ENCODE measurements at places on chromosomes 12 and 14.

DNA sequence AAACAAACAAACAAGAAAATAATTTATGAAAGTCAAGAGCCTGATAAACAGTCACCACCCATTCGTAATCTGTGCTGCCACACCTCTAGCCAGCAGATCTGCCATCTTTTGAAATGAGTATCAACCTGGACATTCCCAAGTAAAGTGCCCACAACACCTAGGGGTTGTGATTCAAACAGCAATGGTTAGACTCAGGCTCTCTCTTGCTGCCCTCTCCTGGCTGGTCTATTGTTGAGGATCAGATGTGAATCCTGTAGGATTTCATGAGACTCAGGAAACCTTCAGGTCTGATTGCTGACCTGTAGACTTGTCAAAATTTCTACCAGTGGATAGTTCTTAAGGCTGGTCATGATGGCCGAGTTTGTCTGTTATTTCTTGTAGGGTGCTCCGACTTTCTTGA is 26.8 kb downstream of the DGLUCY start:
- no peak for DNase-seq

GRCh38 chr14:99909513-99910064 is 116.4 kb downstream of the EML1 start:
- no peak for DNase-seq

DNA sequence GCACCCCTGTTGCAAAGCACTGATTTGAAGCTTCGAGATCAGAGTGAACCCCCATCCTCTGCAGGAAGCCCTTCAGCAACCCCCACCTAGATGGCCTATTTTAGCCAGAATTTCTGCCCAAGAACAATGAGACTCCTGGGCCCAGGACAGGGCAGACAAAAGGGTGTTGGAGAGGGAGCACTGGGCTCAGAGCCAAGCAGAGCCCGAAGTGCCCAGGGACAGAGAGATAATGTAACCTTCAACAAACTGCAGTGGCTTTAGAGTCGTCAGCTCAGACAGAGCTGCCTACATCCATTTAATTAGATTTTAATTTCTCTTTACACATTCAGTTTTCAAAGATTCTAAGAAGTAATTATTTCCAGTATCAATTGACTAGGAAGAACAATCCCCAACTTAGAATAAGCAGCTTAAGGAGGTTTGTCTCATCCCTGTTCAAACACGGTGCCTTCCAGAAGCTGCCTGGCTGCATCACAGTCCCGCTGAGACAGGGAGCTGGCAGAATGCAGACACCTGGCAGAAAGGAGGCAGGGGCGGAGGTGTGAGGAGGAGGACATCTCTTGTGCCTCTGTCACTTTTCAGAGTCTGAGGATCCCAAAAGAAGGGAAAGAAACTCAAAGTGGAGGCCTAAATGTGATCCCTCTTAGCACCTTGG is 504.9 kb upstream of the CCDC196 start:
- no peak for DNase-seq

- DNase-seq, result no peak
Measured at GRCh38 chr12:115370650-115371049, 686.7 kb upstream of the TBX3 start.

DNA sequence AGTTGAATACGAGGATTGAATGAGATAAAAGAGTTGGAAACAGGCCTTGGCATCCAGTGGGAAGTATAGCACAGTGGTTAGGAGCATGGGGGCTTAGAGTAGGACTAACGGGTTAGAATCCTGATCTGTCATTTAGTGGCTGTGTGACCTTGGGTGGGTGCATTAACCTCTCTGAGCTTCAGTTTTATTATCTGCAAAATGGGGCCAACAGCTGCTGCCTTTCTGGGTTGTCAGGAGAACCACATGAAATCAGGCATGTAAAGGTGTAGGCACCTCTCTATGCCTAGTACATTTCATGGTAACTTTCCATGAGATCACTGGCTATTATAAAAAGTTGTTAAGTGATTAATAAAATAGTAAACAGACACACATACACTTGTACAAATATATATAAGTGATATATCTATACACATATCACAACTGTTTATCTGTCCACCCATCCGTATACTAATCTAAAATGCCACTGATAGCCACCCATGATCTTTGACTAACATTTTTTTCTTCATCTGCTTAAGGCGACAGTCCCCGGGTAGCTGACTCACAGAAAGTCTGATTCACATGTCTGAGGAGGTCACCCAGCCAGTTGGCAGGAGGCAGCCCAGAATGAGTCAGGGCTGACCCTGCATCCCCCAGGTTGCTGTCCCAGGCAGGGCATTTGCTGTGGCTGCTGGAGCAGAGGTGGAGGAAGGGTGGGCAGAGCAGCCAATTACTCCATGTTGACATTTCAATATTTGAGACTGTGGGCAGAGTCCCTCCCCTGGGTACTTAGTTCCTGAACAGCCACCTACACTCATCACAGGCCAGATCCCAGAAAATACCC is 125.6 kb upstream of the NOS1 start:
- no peak for DNase-seq

GRCh38 chr12:112598626-112599025 is 179.9 kb downstream of the PTPN11 start:
- DNase-seq, result no peak

DNA sequence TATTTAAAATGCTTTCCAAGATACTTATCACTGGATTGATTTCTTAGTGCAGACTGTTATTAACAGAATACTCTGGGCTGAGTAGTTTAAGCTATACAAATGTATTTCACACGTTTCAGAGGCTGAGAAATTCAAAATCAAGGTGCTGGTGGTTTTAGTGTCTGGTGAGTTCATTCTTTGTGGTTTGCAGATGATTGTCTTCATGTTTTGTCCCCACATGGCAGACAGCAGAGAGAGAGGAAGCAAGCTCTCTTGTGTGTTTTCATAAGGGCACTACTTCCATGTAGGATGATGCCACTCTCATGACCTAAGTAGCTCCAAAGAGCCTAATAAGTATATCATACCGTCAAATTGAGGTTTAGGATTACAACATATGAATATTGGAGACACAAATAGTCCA is 1348.9 kb upstream of the FLRT2 start:
- no peak for DNase-seq

- peak; percentile 36 for DNase-seq
Measured at GRCh38 chr12:56634242-56634836, 4.2 kb upstream of the BAZ2A start.

- DNase-seq, result no peak
Measured at GRCh38 chr12:50922820-50923219, 29.5 kb upstream of the HIGD1C start.

- peak; percentile 42 for DNase-seq
Measured at GRCh38 chr14:93137864-93138263, 22.1 kb upstream of the ITPK1 start.

DNA sequence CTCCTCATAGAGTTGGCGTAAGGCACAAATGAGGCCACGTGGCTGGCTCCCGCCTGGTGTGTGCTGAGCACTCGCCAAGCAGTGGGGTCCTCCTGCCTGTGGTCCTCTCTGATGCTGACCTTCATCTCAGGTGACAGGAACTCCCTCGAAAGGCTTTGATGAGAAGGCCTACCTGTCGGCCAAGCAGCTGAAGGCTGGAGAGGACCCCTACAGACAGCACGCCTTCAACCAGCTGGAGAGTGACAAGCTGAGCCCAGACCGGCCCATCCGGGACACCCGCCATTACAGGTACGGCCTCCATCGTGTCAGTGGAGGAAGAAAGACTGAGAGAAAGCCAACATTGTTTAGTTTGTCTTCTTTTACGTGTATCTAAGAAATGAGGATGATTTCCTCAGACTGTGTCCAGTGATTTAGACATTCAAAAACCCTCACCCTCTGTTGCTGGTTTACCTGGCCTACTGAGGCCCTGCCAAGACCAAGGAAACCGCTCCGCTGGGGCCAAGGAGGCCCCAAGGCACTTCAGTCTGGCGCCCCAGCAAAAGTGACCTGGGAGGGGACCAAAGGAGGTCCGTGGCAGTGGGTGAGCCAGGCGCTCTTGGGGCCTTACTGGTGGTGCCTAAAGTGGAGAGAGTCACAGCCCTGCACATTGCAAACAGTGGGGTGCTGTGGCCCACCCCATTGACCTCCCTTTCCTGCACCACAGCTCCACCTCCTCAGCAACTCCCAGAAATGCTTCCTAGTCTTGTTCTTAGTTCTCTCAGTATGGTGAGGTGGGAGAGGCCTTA is 60.8 kb downstream of the GALNT16 start:
- DNase-seq, result no peak

DNA sequence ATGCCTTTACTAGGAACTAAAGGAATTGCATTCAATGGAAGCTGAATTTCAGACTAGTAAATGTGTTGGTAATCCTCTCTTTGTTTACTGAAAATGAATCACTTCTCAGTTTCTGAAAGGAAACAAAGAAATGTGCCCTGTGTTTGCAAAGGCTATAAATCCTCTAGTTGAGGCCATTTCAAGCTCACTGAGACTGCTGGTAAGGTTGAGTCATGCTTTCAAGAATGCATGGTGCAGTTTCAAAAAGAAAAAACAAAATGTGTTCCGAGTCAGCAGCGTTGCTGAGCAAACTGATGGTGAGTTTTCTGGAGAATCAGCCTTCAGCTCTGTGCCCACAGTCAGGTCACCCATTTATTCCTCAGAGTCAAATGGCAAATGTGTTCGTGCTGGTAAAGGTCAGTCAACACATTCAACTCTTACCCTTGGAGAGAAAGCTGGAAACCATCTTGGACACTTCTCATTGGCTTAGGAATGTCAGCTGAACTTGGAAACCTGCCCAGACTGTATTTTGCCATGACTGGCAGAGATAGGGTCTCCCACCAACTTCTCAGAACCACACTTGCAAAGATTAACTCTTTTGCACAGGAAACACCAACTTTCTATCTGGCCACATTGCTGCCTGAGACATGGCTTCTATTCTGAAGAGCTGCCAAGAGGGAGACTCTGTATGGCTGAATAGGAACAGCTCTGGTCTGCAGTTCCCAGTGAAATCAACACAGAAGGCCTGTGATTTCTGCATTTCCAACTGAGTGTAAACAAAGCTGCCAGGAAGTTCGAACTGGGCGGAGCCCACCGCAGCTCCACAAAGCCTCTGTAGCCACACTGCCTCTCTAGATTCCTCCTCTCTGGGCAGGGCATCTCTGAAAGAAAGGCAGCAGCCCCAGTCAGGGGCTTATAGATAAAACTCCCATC is 484.4 kb downstream of the ATP23 start:
- DNase-seq, result peak; percentile 74

- no peak for DNase-seq
Measured at GRCh38 chr14:55780156-55780946, 200.3 kb downstream of the KTN1 start.
